Stimulated activated CD8-positive, alpha-beta memory T cell treated with anti-CD3 and anti-CD28 coated beads, Interleukin-2, amount 100 ng/mL, for 48 hours (primary cell): ENCODE measurements at places on chromosomes 3 and 15.

DNA sequence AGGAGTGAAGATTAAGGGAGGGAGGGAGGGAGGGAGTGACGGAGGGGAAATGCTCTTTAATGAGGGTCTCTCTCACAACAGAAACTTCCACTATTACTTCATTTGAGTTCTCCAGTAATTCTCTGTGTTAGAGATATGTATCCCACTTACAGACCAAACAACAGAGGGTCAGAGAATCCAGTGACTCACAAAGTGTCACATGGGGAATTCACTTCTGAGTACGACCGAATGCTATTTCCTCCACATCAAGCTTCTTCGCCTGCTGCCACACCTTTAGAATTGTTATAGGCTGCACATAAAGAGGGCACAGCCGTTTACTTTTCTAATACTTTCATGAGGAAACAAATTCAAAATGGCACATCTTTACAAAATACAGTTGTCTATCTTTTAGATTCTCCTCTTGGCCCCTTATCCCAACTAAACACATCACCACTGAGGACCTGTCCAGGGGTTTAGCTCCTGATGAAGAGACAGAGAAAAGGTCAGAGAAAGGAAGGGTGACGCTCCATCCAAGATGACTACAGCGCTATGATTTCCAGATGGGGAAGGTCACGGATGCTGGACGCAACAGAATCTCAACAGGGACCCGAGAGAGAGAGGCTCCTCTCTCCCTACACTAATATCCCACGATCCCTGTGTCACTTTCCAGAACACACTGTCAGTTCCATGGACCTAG is 119.0 kb downstream of the XXYLT1 start:
- no peak for DNase-seq

GRCh38 chr3:30747771-30748281 is 141.4 kb downstream of the TGFBR2 start:
- DNase-seq = no peak

- no peak for DNase-seq
Observed at GRCh38 chr3:58059349-58060321, 51.4 kb downstream of the FLNB start.

GRCh38 chr3:124107104-124107890 is 115.4 kb upstream of the ROPN1 start:
- no peak for DNase-seq

- DNase-seq = no peak
Observed at GRCh38 chr15:46129145-46129544, 494.3 kb downstream of the SQOR start.

- DNase-seq = no peak
Observed at GRCh38 chr3:68892297-68892696, 40.0 kb downstream of the TAFA4 start.

DNA sequence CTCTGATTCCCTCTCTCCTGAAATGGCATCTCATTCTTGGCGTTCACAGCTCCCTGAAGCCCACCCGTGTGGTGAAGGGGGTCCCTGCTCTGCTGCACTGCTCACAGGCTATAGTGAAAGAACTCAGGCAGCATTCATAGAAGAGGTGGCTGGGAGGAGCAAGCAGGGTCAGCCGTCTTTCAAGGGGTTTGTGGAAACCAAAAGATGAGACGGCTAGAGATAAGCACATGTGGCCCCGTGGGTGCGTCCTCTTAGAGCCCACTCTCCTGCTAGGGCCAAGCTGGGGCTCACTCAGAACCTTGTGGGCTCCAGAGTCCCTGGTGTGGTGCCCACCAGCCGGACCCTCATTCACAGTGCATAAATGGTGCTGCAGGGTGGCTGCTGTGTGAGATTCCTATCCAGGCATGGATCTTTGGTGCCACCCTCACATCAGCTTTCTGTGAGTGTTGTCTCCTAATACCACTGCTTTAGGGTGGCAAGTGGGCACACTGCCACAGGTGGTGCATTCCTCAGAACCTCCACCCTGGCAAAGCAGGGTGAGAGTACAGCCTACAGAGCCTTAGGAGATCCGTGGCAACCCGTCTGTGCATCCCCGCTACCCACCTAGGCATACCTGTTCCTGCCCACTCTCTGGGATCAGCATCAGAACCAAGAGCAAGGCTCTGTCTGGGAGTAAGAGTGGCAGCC is 11.2 kb upstream of the SEMA4B start:
- DNase-seq = no peak

GRCh38 chr15:55434989-55435825 is 26.9 kb downstream of the PIERCE2 start:
- no peak for DNase-seq

GRCh38 chr15:40744815-40745152 is 10.3 kb downstream of the RMDN3 start:
- DNase-seq = no peak

- no peak for DNase-seq
Observed at GRCh38 chr15:69891070-69891536, 206.6 kb downstream of the TLE3 start.

DNA sequence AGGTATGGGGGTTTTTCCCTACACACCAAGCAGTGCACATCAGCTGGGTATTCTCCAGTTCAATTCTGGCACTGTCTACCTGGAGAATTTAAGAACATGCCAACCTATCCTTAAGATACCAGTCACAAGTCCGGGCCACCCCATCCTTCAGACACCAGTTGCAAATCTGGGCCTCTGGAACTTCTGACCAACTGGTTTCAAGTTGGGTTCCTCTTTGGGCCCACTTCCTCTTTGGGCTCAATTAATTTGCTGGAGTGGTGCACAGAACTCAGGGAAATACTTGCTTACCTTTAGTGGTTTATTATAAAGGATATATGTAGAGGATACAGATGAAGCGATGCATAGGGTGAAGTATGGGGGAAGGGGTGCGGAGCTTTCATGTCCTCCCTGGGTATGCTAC is 25.3 kb downstream of the GLCE start:
- DNase-seq = no peak
